Glutamatergic neuron (in vitro differentiated cells): ENCODE measurements at places on chromosomes 13 and 19.

GRCh38 chr13:113856716-113857065 is 7.2 kb downstream of the GAS6 start:
- no peak for DNase-seq

DNA sequence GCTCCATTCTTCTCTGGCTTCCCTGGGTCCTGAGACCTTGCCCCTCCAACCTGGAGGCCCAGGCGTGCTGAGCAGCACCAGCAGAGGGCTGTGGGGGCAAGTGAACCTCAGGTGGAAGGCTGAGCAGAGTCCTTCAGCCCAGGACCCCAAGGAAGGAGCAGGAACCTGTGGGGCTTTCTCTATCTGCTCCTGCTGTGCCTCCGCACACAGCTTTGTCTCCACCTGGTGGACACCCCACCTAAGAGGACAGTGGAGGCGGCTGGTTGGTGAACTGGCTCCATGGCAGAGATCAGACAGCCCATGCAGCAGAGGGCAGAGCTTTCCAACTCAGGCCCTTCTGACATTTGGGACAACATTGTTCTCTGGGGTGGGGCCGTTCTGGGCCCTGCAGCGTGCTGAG is 19.7 kb downstream of the ZFR2 start:
- peak; percentile 66 for DNase-seq

GRCh38 chr19:32289566-32290210 is 55.7 kb upstream of the ZNF507 start:
- DNase-seq: no peak

GRCh38 chr13:77105051-77105450 is 78.1 kb upstream of the FBXL3 start:
- no peak for DNase-seq

DNA sequence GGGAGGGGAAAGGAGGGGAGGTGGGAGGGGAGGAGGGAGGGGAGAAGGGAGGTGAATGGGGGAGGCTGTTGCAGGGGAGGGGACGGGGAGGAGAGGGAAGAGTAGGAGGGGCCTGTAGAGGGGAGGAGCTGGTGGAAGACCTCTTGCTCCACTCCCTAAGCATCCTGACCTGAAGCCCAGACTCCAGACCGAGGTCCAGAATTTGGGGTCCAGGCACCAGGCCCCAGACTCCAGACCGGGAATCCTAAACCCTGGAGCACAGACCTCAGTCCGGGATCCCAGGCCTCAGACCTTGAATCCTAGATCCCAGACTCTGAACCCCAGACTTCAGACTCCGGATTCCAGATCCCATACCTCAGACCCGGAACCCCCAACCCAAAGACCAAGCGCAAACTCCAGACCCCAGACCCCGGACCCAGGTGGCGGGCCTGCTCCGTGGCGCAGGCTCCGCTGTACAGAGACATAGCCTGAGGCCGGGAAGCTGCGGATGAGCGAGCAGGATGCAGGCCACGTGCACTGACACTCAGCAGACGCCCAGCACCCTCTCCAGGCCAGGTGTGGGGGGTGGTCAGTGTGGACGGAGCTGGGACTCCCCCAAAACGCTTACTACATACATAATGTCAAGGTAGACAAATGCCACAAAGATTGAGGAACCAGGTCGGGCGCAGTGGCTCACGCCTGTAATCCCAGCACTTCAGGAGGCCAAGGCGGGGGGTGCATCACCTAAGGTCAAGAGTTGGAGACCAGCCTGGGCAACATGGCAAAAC is 710 bp upstream of the BTBD2 start:
- DNase-seq: peak; percentile 49

DNA sequence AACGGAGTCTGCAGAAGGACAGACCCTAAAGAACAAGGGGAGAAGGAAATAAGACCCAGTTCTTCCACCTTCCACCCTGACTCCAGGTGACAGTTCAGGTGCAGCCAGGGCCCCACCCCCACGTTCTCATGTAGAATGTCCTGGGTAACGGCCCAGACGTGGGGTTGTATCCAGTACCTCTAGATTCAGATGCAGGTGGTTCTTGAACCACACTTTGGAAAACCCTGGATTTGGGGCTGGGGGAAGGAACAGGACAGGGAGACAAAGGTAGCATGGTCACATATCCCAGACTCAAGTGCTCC is 2.2 kb downstream of the DMPK start:
- DNase-seq: no peak

GRCh38 chr19:937259-937694 is 11.4 kb downstream of the ARID3A start:
- no peak for DNase-seq

DNA sequence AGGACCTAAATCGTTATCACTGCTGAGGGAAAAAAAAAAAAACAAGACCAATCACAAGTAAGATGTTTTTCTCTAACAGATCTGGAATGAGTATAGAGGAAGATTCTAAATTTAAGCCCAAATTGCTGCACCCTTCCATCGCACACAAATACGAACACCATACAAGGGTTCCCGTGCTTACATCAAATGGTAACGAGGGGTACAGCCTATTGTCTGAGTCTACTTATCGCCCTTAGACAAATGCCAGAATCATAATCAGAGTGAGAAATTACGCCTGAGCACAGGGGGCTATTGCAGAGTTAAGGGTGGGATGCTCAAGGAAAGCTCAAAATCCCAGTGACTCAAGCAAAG is 603 bp downstream of the ZC3H13 start:
- DNase-seq: no peak

- no peak for DNase-seq
Measured at GRCh38 chr19:38024992-38025908, 118.2 kb downstream of the SIPA1L3 start.

- no peak for DNase-seq
Measured at GRCh38 chr13:110299283-110299840, 7.6 kb downstream of the COL4A1 start.

- no peak for DNase-seq
Measured at GRCh38 chr19:51365211-51365964, 800 bp downstream of the ETFB start.

- no peak for DNase-seq
Measured at GRCh38 chr19:38031423-38031770, 124.4 kb downstream of the SIPA1L3 start.

GRCh38 chr13:69094485-69094884 is 1013.1 kb upstream of the ATXN8OS start:
- no peak for DNase-seq

GRCh38 chr13:72792640-72793039 is 10.7 kb downstream of the PIBF1 start:
- DNase-seq: no peak

DNA sequence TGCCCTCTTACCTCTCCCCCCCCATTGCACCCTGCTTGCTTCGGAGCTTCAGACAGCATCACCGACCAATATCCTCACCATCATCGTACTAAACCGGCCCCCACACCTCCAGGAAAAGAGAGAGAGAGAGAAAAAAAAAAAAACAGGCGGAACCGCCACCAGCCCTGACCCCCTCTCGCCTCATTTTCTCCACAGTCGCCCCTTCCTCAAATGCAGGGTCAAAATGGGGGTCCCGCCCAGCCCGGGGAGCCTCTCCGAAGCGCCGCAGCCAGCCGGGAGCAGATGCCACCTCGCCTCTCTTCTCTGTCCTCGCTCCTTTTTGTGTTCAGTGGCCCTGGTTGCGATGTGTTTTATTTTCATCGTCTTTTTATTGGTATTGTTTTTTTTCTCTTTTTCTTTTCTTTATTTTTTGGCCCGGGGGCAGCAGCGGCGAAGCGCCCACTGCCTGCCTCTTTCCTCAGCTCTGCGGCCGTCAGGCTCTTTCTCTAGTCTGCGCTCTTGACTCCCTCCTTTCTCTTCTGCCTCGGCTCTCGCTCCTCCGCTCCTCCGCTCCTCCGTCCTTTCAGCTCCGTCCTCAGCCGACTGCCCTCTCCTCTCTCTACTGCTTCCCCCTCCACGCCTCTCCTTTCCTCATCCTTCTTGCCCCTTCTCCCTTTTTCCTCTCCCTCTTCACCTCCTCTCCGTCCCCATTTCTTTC is 41.4 kb downstream of the DEDD2 start:
- no peak for DNase-seq
